ENCODE measurements at places on chromosomes 13 and 19.

DNA sequence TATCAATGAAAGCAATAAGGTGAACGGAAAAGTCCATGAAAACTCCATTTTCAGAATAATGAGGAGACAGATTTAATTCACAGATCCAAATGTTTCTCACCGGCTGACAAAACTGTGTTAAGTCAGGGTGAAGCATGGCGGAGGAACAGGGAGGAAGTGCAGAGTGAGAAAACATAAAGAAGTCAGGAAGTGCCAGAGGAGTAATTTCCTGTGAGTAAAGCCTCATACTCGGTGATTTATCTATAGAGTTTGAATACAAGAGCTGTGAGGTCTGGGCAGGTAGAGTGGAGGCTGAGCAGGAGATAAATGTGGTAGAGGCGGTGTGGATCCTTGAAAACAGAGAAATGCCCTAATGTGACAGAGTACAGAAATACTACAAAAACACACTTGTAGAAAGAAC lies 11.4 kb downstream of the CARD8 start:
- DNase-seq, result no peak

- DNase-seq, result peak; percentile 76
These were observed 188.4 kb downstream of the ITGBL1 start for GRCh38 chr13:101640788-101641400.

DNA sequence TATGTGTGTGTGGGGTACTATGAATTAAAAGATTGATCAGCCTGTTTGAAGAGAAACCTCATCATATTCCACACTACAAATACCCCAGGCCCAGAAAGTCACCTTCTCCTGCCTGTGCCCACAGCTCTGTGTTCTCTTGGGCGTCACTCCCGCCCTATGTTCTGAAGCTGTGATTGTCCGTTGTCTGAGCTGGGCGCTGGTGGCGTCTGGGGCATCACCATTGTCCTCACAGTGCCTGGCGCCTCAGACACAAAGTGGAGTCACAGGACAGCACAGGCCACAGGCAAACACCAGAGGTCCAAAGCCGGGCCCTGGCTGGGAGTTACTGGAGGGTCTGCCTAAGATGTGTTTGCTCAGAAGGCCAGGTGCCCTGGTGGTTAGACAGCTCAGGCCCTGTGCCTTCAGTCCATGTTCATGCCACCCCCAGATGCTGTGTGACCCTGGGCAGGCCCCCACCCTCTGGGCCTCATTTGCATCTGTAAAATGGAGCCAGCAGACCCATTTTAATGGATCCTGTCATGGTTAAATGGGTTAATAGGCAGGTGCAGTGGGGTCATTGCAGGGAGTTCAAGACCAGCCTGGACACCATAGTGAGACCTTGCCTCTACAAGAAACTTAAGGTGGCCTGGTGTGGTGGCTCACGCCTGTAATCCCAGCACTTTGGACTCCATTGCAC lies 34.5 kb downstream of the DNM2 start:
- no peak for DNase-seq

GRCh38 chr13:76993021-76993420 lies 1.1 kb downstream of the CLN5 start:
- no peak for DNase-seq
